Activated naive CD8-positive, alpha-beta T cell treated with anti-CD3 and anti-CD28 coated beads for 36 hours (primary cell): ENCODE measurements at places on chromosomes 4 and X. TPM values are rescaled to one million over a fixed set of nuclear protein-coding genes. Genes with fewer than 3 reads are reported as not detected.

DNA sequence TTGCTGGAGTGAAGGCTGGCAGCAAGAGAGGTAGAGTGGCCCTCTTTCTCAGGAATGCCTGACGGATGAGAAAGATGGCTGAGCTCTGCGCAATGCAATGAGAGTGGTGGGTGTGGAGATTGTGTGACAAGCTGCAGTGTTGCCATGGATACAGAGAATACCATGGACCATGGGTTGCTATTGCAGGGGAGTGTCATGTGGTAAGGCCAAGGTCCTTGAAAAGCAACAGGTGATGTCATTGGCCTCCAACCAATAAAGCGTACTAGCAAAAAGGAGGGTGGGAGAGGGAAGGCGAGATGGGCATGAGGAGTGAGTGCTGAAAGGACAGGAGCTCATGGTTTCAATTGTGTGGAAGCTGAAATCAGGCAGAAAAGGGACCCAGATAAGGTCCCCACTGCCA lies 1.8 kb downstream of the PNMA5 start:
- DNase-seq: no peak
- H3K27me3 ChIP-seq: no peaks in the 10 kb centered on the region
- no peak overlapping the region for H3K27ac ChIP-seq
- no peak overlapping the region for H3K4me3 ChIP-seq
- no peaks in the 10 kb centered on the region for H3K36me3 ChIP-seq

GRCh38 chr4:48093991-48094416 lies 40.0 kb downstream of the TXK start:
- peaks cover 23% of the 10 kb centered on the region for H3K4me1 ChIP-seq
- peak; percentile 28 for DNase-seq
- H3K36me3 ChIP-seq: peaks cover 14% of the 10 kb centered on the region
- peak overlapping the region; percentile 59 for H3K27ac ChIP-seq
- no peak overlapping the region for H3K4me3 ChIP-seq
- H3K27me3 ChIP-seq: no peaks in the 10 kb centered on the region

DNA sequence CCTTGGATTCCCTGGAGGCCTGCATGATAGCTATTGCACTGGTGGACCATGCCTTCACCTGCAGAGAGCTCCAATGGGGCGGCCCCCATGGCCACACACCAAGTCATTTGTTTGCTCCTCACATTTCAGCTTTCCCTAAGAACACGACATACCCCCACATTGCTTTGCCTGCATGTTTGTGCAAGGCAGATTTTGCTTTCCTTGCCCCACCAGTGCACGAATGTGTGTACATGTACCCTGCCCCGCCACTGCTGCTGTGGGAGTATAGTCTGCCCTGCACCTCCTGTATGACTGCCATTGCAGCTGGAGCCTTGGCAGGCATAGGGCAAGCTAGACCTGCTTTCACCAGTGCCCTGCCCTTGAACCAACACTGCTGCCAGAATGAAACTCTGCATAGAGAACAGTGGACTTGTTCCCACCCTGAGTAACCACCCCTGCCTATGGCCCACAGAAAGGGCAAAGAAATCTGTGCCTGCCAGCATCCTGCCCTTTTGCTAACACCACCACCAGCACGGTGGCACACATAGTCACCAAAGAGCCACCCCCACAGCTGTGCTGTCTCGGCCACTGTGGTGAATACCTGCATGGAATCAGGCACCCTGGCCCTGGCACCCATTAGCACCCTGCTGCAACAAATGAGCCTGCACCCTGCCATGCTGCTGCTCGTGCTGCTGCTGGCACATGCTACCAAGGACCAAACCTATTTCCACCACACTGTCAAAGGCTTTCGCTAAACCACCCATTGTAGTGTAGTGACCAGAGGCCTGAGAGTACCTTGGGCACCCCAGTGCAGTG lies 661.7 kb upstream of the FAM241A start:
- H3K27ac ChIP-seq: no peak overlapping the region
- no peaks in the 10 kb centered on the region for H3K36me3 ChIP-seq
- no peak overlapping the region for H3K4me3 ChIP-seq
- DNase-seq: no peak
- no peaks in the 10 kb centered on the region for H3K27me3 ChIP-seq

DNA sequence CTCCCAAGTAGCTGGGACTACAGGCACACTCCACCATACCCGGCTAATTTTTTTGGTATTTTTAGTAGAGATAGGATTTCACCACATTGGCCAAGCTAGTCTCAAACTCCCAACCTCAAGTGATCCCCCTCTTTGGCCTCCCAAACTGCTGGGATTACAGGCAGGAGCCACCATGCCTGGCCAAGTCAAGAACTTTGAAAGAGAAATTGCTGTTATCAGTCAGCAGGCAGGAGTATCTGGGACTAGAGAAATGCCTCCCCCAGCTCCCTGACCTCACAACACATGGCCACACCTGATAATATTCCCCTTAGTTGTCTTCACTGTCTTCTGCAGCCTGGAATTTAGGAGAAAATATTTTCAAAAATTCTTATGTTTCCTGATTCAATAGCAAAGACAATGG lies 7.4 kb downstream of the TXK start:
- peaks cover 15% of the 10 kb centered on the region for H3K36me3 ChIP-seq
- no peak overlapping the region for H3K4me3 ChIP-seq
- no peak for DNase-seq

DNA sequence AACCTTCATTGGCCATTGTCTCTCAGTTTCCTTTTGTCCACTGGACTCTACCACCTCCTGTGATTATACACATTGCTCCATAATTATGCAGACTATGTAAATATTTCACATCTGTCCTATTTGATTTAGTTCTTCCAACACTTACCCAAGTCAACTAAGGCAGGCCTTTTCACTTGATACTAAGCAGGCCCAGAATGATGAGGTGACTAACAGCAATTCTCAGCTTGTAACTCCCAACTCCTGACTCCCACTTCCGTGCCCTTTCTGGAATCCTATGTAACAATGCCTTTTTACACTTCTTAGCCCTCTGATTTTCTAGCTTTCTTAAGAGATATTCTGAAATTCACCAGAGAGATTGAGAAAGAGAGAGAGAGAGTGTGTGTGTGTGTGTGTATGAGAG lies 6.6 kb downstream of the PAK3 start:
- DNase-seq: no peak
- no peak overlapping the region for H3K27ac ChIP-seq
- H3K4me1 ChIP-seq: peaks cover 2% of the 10 kb centered on the region
- no peaks in the 10 kb centered on the region for H3K36me3 ChIP-seq

DNA sequence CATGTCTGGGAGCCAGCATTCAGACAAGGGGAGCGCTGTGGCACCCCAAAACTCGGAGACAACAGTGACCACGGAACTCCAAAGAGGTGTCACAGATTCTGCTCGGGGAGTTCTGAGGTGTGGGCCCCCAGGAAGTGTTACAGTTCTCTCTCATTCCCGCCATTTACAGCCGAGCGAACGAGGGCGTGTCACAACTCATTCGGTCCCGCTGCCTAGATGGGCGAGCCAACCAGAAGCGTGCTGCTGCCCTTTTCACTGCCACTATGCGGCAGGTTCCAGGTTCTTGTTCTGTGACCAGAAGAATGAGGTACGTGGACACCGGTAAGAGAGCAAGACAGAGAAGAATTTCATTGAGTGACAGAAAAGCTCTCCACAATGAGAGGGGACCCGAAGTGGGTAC lies 1370.6 kb upstream of the AGA start:
- H3K27ac ChIP-seq: no peak overlapping the region
- no peak overlapping the region for H3K4me3 ChIP-seq
- DNase-seq: no peak

DNA sequence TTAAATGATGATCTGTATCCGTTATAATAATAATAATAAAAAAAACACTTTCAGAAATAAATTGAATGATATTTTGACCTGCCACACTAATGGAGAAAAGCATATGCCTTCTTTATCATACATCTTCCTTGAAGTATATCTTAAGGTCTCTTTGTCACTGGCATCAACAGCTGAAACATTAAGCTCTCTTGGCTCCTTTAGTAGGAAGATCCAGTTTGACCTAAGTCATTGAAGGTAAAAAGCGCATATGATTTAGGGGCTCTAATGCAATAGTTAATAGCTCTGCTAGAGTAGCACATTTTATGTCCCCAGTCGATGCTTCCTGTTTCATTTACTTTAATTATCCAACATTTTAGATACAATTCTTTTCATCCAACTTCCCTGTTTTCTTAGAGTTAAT lies 1010.8 kb downstream of the STPG2 start:
- no peaks in the 10 kb centered on the region for H3K27me3 ChIP-seq
- no peak overlapping the region for H3K4me3 ChIP-seq

DNA sequence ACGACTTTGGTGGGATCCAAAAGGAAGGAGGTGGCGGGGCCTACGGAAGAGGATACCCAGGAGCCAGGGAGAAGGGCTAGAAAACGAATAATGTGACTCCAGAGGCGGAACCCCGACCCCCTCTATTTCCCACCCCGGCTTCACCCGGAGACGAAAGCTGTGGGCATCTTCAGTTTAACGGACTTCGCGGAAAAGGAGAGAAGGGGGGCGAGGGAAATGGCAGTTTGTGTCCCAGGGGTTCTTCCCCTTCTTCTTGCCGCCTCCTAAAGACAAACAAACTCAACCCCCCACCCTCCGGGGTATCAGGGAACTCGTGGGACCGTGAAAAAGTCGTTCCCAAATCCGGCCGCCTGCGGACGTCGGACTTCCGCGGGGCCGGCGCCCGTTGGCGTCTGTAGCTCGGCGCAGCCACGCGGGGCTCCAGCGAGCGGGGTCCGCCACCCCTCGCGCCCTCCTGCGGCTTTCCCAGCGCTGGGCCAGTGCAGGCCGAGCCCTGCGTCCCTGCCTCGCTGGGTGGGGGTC lies 3.6 kb upstream of the LEF1 start:
- H3K27me3 ChIP-seq: no peaks in the 10 kb centered on the region
- peaks cover 23% of the 10 kb centered on the region for H3K36me3 ChIP-seq
- H3K4me3 ChIP-seq: peak overlapping the region; percentile 97
- peak; percentile 57 for DNase-seq
- H3K4me1 ChIP-seq: peaks cover 48% of the 10 kb centered on the region
- H3K27ac ChIP-seq: peak overlapping the region; percentile 91

DNA sequence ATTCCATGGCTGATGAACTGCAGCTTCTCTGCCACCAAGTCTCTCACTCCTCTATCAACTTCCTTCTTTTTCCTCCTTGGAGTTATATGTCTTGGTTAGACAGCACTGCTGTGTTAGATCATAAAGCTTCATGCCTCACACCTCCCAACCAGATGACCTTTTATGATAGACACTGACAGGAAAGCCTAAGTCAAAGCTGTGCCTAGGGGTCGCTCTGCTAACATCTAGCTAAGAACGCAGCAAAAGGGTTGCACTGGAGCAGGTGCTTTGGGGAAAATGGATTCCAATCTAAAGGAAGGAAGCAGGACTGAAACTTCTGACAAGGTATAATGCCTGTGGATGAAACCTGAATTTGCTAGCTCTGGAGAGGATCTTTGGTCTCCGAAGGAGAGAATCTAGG lies 509.7 kb downstream of the SMARCA1 start:
- no peak overlapping the region for H3K4me3 ChIP-seq
- no peak for DNase-seq
- H3K4me1 ChIP-seq: no peaks in the 10 kb centered on the region

GRCh38 chr4:3671571-3672464 lies 94.4 kb upstream of the ADRA2C start:
- H3K4me1 ChIP-seq: no peaks in the 10 kb centered on the region
- no peak overlapping the region for H3K27ac ChIP-seq
- H3K4me3 ChIP-seq: no peak overlapping the region
- H3K27me3 ChIP-seq: peaks cover 14% of the 10 kb centered on the region
- DNase-seq: no peak

DNA sequence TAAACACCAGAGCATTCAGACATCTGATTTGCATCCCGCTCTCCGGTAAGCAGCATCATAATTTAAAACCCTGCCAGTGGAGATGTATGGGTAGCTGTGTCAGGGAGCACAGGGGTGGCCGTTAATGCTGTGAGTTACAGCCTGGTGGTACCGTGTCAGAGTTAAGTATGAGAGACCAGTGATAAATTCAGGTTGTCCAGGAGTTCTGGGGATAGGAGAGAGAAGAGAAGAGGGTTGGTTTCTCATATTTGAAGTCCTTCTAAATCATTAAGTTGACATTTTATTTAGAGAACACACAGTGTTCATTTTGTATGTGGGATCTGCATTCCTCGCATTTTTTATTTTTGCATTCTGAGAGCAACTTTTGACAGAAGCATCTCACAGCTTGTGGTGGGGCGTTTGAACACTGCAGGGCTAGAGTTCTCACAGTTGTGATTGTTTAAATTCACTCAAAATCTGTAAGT lies 157.6 kb downstream of the DCLK2 start:
- peaks cover 8% of the 10 kb centered on the region for H3K27me3 ChIP-seq
- no peaks in the 10 kb centered on the region for H3K36me3 ChIP-seq
- H3K27ac ChIP-seq: no peak overlapping the region
- H3K4me3 ChIP-seq: no peak overlapping the region
- no peaks in the 10 kb centered on the region for H3K4me1 ChIP-seq
- no peak for DNase-seq

- peaks cover 11% of the 10 kb centered on the region for H3K4me1 ChIP-seq
- no peaks in the 10 kb centered on the region for H3K36me3 ChIP-seq
- no peak for DNase-seq
- no peak overlapping the region for H3K4me3 ChIP-seq
- no peak overlapping the region for H3K27ac ChIP-seq
Observed at GRCh38 chr4:148226341-148226740, 215.9 kb downstream of the NR3C2 start.

GRCh38 chr4:57083090-57083489 lies 27.1 kb downstream of the IGFBP7 start:
- peaks cover 30% of the 10 kb centered on the region for H3K27me3 ChIP-seq
- H3K4me1 ChIP-seq: no peaks in the 10 kb centered on the region
- no peaks in the 10 kb centered on the region for H3K36me3 ChIP-seq
- DNase-seq: no peak

DNA sequence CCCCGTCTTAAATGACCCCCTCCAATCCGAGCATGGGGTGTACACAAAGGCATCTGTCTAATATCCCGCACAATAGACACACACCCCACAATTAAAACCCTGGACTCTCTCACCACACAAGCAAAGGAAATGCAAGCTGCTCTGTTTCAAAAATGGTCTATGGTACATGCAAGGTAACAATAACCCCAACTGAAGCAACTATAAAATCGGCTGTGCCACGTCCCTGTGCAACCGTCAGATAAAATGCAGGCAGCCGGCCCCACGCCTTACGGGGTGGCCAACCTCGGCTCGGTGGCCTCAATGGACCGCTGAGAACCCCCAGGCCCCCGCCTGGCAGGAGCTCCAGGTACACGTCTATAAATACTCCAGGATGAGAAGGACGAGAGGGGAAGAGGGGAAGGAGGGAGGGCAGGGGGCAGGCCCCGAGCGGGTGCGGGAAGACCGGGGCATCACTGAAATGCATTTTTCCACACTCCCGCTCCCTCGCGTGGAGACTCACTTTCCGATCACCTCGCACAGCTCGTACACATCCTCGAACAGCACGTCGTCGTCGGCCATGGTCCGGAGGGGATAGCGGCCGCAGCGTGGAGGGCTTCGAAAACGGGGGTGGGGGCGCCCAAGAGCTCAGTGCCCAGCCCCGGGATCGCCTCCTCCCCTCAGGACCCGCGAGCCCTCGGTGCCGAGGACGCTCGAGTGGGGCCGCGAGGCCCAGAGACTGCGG lies 763 bp downstream of the CASK start:
- peak overlapping the region; percentile 92 for H3K27ac ChIP-seq
- DNase-seq: peak; percentile 10
- H3K27me3 ChIP-seq: no peaks in the 10 kb centered on the region
- H3K4me3 ChIP-seq: peak overlapping the region; percentile 92
- no peaks in the 10 kb centered on the region for H3K36me3 ChIP-seq
- H3K4me1 ChIP-seq: peaks cover 24% of the 10 kb centered on the region

The MID2 gene
- total RNA-seq: 9.3 TPM

The TEX13C gene
- total RNA-seq: not detected

The CT45A2 gene
- not detected for total RNA-seq

The PPBP gene
- not detected for total RNA-seq

The USP17L30 gene
- not detected for total RNA-seq

The GALNTL6 gene
- not detected for total RNA-seq

The TRIML2 gene
- total RNA-seq: not detected

The ZDHHC15 gene
- total RNA-seq: 0.49 TPM
